CD4-positive, alpha-beta T cell treated with Interleukin-21 for 1 hour (primary cell): ENCODE measurements at places on chromosomes 6 and 20.

- DNase-seq = no peak
Measured at GRCh38 chr6:22666586-22666985, 97.2 kb downstream of the HDGFL1 start.

GRCh38 chr6:147154454-147154853 is 49.8 kb upstream of the STXBP5 start:
- DNase-seq = no peak

DNA sequence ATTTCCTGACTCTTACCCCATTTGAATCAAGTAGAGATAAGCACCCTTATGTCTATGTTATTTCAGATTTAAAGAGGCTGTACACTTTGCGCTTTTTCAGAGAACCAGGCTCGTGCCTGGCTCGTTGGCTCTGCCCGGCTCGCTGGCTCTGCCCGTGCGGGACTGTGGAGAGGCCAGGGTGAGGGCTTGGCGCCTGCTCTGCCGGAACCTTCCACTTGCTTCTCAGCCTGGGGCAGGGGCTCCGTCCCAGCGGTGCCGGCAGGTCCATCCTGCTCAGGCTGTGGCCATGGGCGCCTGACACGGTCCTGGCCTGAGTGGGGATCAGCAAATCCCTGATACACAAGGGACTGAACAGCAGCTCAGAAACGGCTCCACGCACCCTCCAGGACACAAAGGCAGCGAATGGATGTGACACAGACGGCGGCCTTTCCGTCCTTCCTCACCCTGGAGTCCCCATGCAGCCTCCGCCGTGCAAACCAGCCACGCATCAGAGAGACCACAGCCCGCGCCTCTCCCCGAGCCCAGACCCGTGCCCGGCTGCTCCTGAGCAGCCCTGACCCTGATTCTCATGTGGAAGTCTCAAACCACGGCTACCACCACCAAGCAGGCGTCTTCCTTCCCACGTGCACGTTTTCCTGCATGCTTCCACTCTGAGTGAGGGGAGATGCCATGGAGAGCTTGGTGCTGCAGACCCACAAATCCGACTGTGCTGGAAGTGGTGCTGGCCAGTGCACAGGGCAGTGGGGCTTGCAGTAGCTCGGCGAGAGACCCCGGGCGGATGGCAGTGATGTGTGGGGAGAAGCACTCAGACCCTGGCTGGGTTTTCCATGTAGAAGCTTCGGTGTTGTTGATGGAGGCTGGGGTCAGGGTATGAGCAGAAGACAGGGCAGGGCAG is 233.9 kb downstream of the ERMARD start:
- no peak for DNase-seq

GRCh38 chr6:14383393-14384174 is 266.0 kb downstream of the CD83 start:
- peak; percentile 2 for DNase-seq

DNA sequence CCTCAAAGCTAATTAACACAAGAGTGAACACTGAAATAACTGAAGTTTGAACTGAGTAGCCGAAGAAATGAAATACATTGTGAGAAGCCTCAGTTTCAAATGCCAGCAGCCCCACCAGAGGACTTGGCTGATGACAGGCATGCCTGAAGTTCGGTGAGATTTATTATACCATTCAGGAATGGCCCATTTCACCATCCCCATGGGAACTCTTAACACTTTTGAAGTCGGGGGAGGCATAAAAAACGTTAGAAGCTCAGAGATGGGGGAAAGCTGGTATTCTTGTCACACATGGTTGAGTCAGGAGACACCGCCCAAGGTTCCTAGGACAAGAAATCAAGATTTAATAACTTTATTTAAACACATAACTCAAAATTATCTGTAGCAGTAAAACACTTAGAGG is 17.6 kb upstream of the SLC22A3 start:
- DNase-seq = no peak

GRCh38 chr6:41161851-41162552 is 914 bp downstream of the TREM2 start:
- no peak for DNase-seq

DNA sequence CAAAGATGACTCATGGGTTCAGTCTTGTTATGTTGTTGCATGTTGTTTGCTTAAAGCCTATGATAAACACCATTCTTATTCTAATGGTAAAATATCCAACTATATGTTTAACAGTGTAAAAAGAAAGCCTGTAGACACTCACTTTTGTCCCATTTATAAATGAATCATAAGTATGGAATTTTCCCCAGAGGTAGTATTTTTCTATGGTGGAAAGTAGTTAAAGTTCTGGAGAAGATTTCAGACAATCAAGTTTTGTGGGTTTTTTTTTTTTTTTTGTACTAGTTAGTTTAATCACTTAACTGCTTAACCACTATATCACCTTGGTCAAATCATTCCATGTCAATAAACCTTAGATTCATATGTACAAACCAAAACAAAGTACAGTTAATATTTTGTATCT is 35.8 kb downstream of the PTCHD4 start:
- no peak for DNase-seq

GRCh38 chr20:61026173-61026572 is 225.9 kb upstream of the CDH4 start:
- DNase-seq = no peak

GRCh38 chr6:71404145-71404966 is 115.7 kb downstream of the OGFRL1 start:
- DNase-seq = no peak

- no peak for DNase-seq
Measured at GRCh38 chr20:34628026-34628425, 48.9 kb downstream of the PIGU start.

DNA sequence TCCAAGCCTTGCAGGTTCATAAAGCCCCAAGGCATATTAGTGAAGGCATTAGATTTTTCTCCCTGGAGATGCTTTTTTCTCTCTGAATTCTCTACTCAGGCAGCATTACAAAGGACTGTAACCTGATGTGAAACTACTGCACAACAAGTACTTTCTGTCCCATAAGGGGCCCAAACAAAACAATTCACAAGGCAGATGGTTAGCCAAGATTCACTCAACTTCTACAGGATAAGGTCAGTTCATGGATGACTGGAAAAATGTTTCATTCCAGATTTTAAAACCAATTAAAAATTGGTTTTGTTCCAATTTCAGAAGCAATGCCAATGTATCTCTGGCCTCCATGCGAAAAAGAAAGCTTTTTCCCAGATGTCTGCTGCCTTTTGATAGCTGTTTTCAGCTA is 181.8 kb downstream of the KHDC1L start:
- no peak for DNase-seq

DNA sequence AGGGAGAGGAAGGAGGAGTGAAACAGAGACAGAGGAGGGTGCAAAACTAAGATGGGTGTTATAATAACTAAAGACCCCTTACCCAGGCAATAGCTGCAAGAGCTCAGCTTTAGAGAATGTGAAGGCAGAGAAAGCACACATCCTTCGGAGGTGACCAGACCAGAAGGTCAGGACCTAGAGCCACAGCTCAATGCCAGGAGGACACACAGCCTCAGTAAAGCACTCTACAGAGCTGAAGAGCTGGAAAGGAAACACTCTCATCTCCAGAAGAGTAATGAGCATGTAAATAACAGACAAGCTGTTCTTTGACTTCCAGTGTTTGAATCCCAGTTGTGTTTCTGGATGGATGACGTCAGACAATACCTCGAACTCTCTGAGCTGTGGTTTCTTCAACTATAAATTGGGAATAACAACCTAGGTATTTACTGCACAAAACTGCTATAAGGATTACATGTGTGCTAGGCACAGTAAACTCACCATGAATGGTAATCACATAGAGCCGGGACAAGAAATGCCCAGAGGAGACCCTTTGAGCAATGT is 63.2 kb downstream of the MAP3K5 start:
- no peak for DNase-seq

- no peak for DNase-seq
Measured at GRCh38 chr6:131460614-131461000, 112.4 kb upstream of the ARG1 start.

- DNase-seq = no peak
Measured at GRCh38 chr6:131136021-131136786, 937 bp downstream of the AKAP7 start.

GRCh38 chr6:46491201-46491627 is at the start of gene RCAN2:
TSS of gene RCAN2 (minus strand) at chr6:46491449.
- peak; percentile 14 for DNase-seq

GRCh38 chr6:166461821-166462460 is 79.2 kb upstream of the MPC1 start:
- DNase-seq = no peak

- DNase-seq = no peak
Measured at GRCh38 chr20:50309280-50309763, 118.7 kb downstream of the CEBPB start.

- DNase-seq = no peak
Measured at GRCh38 chr6:90214461-90214860, 82.2 kb downstream of the BACH2 start.

- DNase-seq = no peak
Measured at GRCh38 chr6:12165722-12166280, 124.4 kb upstream of the EDN1 start.

- DNase-seq = no peak
Measured at GRCh38 chr6:37985355-37985754, 165.8 kb downstream of the ZFAND3 start.

DNA sequence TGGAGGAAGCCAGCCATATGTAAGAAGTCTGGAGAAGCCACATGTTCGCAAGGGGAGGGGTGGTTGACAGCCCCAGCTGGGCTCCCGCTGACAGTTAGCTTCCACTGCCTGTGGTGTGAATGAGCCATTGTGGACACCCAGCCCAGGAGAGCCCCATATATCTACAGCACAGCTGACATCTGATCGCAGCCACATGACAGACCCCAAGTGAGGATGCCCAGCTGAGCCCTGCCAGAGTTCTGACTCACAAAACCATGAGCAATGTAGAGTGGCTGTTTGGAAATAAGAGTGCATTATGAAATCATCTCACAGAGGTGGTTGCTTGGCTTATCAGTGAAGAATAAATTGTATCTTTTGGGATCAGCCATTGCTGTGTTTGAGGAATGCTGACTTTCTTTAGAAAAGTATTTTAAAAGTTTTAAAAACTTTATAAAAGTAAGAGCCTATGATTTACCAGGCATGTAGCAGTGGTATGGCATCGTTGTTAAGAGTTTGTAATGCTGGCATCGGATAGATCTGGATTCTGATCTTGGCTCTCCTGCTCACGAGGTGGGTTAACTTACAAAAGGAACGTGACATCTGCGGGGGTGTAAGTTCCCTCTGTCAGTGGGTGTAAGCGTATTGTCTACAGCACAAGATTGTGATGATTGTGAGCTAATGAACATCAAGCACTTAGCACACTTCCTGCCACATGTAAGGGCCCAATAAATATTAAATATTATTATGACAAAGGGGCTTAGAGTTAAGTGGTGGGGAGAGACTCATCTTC is 24.1 kb downstream of the CFAP61 start:
- DNase-seq = no peak

GRCh38 chr20:32978009-32978335 is 26.3 kb downstream of the SUN5 start:
- DNase-seq = no peak

DNA sequence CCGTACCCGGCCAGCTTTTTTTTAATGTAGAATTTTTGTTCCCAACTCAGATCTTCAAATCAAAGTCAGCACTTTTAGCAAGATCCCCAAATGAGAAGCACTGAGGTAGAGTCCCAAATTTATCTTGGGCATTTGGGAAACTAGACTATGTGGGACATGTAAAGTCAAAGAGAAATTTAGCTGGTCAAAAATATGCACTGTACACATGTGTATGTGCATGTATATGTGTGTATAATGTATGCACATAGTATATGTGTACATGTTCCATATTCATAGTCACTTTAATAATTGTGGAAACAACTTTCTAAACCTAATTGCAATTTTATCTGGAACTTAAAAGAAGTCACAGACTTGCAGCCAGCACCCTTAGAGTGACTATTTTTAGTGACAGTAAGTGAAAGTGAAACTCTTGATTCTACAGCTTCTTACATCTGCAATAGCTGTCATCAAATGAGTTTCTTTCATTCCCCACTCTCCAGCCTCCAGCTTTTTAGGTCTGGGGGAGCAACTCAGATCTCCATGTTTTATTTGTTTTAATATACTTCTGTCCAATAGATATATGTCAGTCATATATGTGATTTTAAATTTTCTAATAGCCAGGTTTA is 53.6 kb downstream of the CDC40 start:
- peak; percentile 20 for DNase-seq

DNA sequence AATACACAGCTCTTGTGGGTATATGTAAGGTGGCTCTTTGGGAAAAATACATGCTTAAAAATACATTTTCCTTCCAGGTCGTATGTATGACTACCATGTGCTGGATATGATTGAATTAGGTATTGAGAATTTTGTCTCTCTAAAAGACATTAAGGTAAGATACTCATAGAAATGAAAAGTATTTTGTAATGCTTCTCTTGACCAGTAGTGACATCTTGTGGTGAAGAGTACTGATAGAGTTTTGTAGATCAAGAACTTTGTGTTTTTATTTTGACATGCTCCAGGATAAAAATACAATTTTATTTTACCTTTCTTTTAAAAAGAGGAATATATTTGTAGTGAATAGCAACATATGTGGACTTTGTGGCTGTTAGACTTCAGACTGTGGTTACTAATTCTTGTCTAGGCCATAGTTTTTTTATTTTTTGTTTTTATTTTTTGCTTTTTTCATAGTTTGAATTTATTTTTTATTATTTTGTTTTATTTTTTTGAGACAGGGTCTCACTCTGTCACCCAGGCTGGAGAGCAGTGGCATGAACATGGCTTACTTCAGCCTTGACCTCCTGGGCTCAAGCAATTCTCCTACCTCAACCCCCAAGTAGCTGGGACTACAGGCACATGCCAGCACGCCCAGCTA is 17.9 kb downstream of the RPF2 start:
- DNase-seq = peak; percentile 47

GRCh38 chr6:42314571-42315258 is 97.1 kb upstream of the MRPS10 start:
- no peak for DNase-seq

DNA sequence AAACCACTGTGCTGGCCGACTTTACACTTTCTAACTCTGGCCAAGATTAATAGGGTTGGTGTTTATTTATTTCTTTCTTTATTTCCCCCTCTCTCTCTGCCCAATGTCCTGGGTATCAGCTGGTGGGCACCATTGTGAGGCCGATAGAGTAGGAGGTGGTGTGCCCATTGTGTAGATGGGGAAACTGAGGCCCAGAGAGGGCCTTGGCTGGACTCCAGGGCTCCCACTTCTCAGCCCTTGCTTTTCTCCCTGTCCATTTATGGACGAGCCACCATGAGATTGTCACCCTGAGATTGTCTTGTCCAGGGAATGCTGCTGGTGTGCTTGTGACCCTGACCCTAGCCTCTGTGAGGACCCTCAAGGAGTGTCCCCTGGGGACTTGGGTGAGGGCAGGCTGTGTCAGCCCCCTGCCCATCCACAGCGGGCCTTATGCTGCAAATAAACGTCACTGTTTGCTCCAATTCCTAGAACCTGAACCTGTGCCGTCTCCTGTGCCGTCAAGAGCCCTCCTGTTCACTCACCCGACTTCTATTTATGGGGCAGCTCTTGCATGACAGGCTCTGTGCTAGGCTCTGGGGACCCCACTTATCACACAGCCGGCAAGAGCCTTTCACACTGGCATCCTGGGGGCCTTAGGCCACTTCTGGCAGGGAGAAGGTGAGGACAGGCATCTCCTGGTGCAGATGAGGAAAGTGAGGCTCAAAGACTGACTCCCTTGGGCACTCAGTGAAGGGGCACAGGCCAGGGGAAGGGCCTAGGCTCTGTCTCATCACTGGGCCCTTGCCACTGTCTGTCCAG is 24.8 kb downstream of the SUN5 start:
- DNase-seq = no peak

- DNase-seq = no peak
Measured at GRCh38 chr6:47076422-47077344, 34.6 kb upstream of the ADGRF1 start.
